ENCODE measurements at places on chromosomes 4 and X.

- no peaks in the 10 kb centered on the region for H3K4me1 ChIP-seq
- H3K27ac ChIP-seq, result no peak overlapping the region
- no peak for DNase-seq
- no peak overlapping the region for H3K4me3 ChIP-seq
- H3K36me3 ChIP-seq, result no peaks in the 10 kb centered on the region
- H3K27me3 ChIP-seq, result no peaks in the 10 kb centered on the region
Measured at GRCh38 chrX:81390237-81390636, 188.3 kb downstream of the SH3BGRL start.

DNA sequence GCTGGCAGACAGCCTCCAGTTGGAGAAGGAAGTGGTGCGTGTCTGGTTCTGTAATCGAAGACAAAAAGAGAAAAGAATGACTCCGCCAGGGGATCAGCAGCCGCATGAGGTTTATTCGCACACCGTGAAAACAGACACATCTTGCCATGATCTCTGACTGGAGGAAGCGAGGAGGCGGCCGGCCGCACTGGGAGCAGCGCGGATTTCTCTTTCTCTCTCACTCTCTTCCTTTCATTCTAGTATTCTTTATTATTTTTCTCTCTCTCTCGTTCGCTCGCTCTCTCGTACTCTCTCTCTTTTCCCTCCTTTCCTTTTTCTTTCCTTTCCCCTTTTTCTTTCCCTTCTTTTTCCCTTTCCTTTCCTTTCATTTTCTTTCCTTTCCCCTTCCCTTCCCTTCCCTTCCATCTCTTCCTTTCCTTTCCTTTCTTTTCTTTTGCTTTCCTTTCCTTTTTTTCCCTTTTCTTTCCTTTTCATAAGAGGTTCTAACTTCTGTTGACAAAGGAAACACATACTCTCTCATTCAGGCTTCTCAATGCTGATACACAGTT lies 1.2 kb downstream of the POU3F4 start:
- no peak overlapping the region for H3K4me3 ChIP-seq
- peaks cover 38% of the 10 kb centered on the region for H3K27me3 ChIP-seq
- H3K4me1 ChIP-seq, result no peaks in the 10 kb centered on the region
- no peak overlapping the region for H3K27ac ChIP-seq
- H3K36me3 ChIP-seq, result no peaks in the 10 kb centered on the region
- DNase-seq, result no peak

GRCh38 chr4:121792966-121793365 lies 8.2 kb upstream of the EXOSC9 start:
- no peaks in the 10 kb centered on the region for H3K36me3 ChIP-seq
- no peaks in the 10 kb centered on the region for H3K27me3 ChIP-seq
- no peak overlapping the region for H3K4me3 ChIP-seq

DNA sequence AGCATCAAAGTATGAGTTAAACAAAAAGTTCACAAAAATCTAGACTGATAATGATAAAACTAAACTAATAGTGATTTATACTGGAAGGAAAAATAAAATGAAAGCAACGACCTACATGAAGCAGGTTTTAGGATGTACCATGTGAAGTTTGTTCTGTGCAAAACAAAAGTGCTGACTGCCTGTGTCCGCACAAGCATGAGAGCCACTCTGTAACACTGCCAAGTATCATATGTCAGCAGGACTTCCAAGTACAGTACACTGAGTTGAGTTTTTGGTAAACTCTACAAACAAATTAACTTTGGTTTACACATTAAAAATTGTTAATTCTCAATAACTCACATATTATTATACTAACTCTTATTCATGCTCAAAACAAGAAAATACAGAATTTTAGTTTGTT lies 459.0 kb downstream of the PDGFC start:
- no peaks in the 10 kb centered on the region for H3K4me1 ChIP-seq
- H3K27me3 ChIP-seq, result no peaks in the 10 kb centered on the region
- H3K36me3 ChIP-seq, result no peaks in the 10 kb centered on the region
- DNase-seq, result no peak
- H3K4me3 ChIP-seq, result no peak overlapping the region
- no peak overlapping the region for H3K27ac ChIP-seq

DNA sequence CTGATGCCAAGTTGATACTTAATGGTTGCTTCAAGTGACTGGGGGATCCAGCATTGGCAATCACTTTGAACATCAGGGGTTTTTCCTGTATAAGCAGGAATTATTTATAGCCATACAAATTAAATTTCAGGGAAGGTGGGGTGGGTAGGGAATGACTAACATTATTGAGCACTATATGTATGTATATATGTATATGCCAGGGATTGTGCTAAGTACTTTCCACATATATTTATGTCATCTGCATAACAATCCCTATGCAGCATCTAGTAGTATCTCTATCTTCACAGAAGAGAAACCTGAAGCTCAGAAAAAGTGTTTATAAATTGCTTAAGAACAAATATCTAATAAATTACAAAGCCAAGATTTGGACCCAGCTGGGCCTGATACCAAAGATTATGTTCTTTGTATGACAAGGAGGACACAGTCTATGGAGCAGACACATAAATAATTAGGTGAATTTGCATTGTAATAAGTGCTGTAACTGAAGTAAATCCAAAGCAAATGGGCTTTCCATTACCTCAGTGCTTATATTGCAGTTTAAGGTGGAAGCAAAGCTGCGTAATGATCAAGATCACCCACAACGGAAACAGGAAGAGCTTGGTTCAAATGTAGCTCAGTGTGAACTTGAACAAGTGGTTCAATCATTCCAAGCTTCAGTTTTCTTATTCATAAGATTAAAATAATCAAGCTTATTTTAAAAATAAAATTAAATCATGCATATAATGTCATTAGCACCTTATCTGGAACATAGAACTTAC lies 18.9 kb upstream of the RASGEF1B start:
- no peak overlapping the region for H3K4me3 ChIP-seq
- peaks cover 19% of the 10 kb centered on the region for H3K4me1 ChIP-seq
- DNase-seq, result no peak
- peak overlapping the region; percentile 96 for H3K27ac ChIP-seq
- no peaks in the 10 kb centered on the region for H3K36me3 ChIP-seq

- H3K4me1 ChIP-seq, result no peaks in the 10 kb centered on the region
- H3K36me3 ChIP-seq, result no peaks in the 10 kb centered on the region
- no peak overlapping the region for H3K4me3 ChIP-seq
- no peak overlapping the region for H3K27ac ChIP-seq
- no peaks in the 10 kb centered on the region for H3K27me3 ChIP-seq
- no peak for DNase-seq
Measured at GRCh38 chr4:188727746-188728145, 588.5 kb downstream of the TRIML1 start.

GRCh38 chr4:139374251-139374650 lies 72.0 kb upstream of the NDUFC1 start:
- H3K4me1 ChIP-seq, result no peaks in the 10 kb centered on the region
- H3K36me3 ChIP-seq, result no peaks in the 10 kb centered on the region
- no peak overlapping the region for H3K4me3 ChIP-seq
- DNase-seq, result no peak
- no peak overlapping the region for H3K27ac ChIP-seq
- H3K27me3 ChIP-seq, result no peaks in the 10 kb centered on the region

- DNase-seq, result no peak
- H3K36me3 ChIP-seq, result no peaks in the 10 kb centered on the region
- no peak overlapping the region for H3K27ac ChIP-seq
- no peaks in the 10 kb centered on the region for H3K4me1 ChIP-seq
Measured at GRCh38 chr4:31360786-31361185, 640.6 kb downstream of the PCDH7 start.

GRCh38 chrX:5265324-5265850 lies 963.3 kb downstream of the NLGN4X start:
- H3K27me3 ChIP-seq, result no peaks in the 10 kb centered on the region
- H3K4me3 ChIP-seq, result no peak overlapping the region
- no peaks in the 10 kb centered on the region for H3K4me1 ChIP-seq
- H3K27ac ChIP-seq, result no peak overlapping the region

DNA sequence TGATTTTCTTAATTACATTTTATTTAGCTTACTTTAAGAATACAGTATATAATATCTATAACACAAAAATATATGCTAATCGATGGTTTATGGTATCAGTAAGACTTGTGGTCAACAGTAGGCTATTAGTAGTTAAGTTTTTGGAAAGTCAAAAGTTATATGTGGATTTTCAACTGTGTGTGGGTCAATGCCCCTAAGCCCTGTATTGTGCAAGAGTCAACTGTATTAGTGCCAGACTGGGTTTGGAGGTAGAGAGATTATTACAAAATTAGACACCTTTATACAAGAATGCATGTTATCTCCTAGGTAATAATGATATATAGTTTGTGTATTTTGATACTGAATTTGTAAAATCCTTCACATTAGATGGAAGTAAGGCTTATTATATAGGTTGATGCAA lies 100.3 kb upstream of the PRR32 start:
- no peak overlapping the region for H3K27ac ChIP-seq
- no peak for DNase-seq
- H3K36me3 ChIP-seq, result no peaks in the 10 kb centered on the region

- no peaks in the 10 kb centered on the region for H3K4me1 ChIP-seq
- no peak for DNase-seq
- no peak overlapping the region for H3K4me3 ChIP-seq
- no peaks in the 10 kb centered on the region for H3K36me3 ChIP-seq
Measured at GRCh38 chr4:3725936-3726870, 40.0 kb upstream of the ADRA2C start.

DNA sequence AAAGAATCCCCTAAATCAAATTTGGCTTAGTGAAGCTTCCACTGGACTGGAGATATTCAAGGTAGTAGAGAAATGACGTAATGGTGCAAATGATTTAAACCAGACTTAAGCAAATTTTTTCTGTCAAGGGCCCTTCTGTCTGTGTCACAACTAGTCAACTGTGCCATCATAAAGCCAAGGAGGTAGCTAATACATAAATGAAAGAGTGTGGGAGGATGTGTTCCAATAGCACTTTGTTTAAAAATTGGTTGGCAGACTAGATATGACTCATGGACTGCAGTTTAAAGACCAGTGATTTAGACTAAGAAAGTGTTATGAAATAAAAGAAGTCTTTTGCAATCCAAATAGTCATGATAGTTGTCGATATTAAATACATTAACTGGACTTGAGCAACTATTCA lies 24.3 kb upstream of the TEX13C start:
- DNase-seq, result no peak
- no peak overlapping the region for H3K4me3 ChIP-seq
- no peaks in the 10 kb centered on the region for H3K36me3 ChIP-seq
- no peak overlapping the region for H3K27ac ChIP-seq
- H3K4me1 ChIP-seq, result no peaks in the 10 kb centered on the region

- DNase-seq, result no peak
- no peak overlapping the region for H3K4me3 ChIP-seq
- no peak overlapping the region for H3K27ac ChIP-seq
- no peaks in the 10 kb centered on the region for H3K36me3 ChIP-seq
- H3K27me3 ChIP-seq, result no peaks in the 10 kb centered on the region
Measured at GRCh38 chr4:39495446-39496213, 31.6 kb downstream of the UGDH start.

DNA sequence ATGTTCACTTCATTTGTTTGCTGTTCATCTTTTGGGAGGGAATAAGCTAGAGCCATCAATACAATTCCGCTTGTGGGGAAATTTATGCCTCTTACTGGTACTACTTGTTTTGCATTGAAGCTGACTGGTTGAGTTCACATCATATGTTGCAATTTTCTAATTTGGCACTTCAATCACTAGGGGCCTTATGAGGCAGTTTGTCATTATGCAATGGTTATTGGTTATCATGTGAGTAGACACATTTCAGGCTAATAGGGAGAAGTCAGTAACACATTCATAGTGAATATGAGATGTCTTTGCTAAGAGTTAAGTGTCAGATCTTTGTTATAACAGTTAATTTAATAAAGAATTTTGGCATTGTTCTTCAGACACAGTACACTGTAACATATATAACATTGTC lies 5.0 kb downstream of the RPL36A start:
- peaks cover 7% of the 10 kb centered on the region for H3K4me1 ChIP-seq
- H3K27me3 ChIP-seq, result no peaks in the 10 kb centered on the region
- no peaks in the 10 kb centered on the region for H3K36me3 ChIP-seq
- H3K27ac ChIP-seq, result no peak overlapping the region

DNA sequence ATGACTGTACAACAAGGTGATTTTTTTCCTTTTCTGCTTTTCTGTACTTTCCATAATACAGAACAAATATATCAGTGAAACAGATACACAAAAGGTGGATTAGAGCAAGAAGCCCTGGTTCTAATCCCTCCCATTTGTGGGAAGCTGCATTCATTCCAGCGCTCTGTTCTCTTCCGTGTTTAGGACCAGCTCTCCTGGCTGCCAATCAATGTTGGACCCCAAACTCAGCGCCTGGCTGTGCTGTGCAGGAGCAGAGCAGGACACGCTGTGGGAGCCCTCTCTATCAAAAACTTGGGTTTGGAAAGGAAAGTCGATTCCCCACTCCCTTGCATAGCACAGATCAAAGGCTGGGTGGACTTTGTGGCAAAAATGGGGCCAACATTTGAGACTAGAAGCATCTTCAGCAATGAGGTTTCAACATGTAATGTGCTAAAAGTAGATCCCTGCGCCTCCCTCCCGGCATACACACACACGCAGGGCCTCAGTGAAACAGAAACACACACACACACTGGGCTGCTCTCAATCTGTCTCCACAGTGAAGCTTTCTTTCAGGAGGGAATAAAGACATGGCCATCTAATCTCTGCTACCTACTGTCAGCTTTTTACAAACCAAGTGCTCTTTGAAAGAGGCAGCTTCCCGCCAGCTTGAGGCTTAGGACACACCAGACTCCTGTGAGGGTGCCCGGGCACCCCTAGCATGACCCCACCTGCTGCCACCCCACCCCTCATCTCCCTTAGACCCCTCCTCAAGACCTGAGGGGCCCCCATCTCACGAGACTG lies 12.2 kb downstream of the WDR1 start:
- H3K4me1 ChIP-seq, result peaks cover 100% of the 10 kb centered on the region
- no peaks in the 10 kb centered on the region for H3K27me3 ChIP-seq
- H3K36me3 ChIP-seq, result peaks cover 16% of the 10 kb centered on the region

DNA sequence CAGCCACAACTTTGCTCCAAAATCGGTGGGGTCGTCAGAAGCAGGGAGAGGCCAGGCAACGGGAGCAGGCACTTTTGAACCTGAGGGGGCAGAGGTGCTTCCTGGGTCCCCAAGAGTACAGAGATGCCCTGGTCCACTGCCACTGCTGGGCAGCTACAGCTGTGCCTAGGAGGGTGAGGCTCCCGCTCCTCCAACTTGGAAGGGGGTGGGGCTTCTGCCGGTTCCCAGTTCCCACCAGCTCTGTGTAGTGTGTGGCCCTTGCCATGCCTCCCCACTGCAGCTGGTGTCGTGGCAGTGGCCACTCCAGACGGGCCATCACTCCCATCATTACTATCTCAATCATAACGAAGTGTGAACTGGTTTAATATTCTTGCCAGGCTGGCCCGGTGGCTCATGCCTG lies 1496.3 kb downstream of the PCDH7 start:
- H3K27ac ChIP-seq, result no peak overlapping the region
- H3K36me3 ChIP-seq, result no peaks in the 10 kb centered on the region
- H3K4me3 ChIP-seq, result no peak overlapping the region
- no peak for DNase-seq
- H3K4me1 ChIP-seq, result no peaks in the 10 kb centered on the region

DNA sequence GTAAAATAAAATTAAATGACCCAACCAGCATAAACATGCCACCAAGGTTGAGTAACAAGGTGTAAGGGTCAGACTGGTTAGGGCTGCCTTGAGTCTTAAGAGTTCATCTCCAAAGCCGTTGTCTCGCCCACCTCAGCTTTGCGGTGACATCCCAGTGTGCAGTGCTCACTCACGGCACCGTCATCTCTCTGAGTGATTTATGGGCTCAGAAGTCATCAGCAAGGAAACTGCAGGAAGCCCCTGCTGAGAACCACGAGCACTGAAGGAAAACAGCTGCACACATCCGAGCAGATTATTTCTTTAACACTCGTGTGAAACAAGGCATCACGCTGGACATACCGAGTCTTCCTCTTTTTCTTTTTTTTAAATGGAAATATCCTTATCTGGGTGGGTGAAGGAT lies 411.1 kb downstream of the TRIML1 start:
- no peak overlapping the region for H3K4me3 ChIP-seq
- H3K4me1 ChIP-seq, result no peaks in the 10 kb centered on the region
- no peaks in the 10 kb centered on the region for H3K27me3 ChIP-seq
- DNase-seq, result no peak
- no peak overlapping the region for H3K27ac ChIP-seq
- no peaks in the 10 kb centered on the region for H3K36me3 ChIP-seq
